ENCODE measurements at places on chromosomes 13 and 19.

DNA sequence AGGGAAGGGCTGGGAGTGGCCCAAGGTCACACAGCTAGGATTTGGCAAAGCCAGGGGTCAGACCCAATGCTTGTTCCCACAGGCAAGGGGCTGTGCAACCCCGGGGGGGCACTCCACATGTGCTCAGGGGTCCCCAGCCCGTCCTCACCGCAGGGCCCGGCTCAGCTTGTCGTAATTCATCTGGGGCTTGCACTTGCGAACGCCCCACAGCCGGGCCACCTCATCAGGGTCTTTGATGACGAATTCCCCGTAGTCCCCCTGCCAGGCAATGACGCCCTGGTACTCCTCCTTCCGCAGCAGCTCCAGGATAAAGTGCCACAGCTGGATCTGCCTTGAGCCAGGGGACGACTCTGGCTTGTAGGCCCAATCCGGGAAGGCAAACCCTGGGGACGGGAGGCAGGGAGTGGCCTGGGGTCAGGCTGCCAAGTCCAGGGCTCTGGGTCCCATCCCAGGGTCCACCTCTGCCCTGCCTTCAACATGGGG lies 4.7 kb downstream of the ERF start:
- DNase-seq, result no peak

DNA sequence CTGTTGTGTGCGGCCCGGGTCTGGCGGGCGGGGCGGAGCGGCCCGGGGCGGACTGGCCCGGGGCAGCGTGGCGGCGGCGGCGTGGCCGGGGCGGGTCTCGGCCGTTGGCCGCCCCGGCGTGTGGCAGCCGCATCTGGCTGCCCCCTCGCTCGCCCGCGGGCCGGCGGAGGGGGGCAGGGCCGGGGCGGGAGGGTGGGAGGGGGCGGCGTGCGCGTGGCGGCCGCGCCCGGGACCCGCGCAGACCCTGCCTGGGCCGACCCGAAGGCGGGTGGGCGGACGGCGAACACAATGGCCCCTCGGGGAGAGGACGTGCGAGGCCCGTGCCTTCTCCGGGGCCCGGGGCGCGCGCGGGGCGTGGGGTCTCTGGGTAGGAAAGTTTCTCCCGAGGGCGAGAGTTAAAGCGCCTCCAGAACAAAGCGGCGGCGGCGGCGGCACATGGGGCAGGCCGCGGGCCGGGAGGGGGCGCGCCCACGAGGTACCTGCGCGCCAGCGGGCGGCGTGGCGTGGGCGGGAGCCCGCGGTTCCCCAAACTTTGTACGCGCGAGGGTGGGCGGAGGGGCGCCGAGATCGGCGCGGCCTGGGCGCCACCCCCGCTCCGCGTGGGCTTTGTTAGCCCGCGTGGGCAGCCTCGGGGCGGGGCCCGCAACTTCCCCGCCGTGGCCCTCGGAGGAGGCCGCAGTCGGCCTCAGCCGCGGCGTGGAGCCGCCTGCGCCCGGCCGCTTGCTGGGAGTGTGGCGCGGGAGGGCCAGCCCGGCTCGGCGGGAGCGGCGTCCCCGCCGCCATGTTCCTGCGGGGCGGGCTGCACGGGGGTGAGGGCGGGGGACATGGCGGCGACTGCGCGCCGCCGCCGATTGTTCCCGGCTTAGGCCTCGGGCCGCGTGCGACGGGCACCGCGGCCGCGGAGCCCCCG lies 764 bp downstream of the MIR17HG start:
- DNase-seq, result peak; percentile 52

GRCh38 chr19:40524133-40524549 lies 52.5 kb upstream of the SHKBP1 start:
- DNase-seq, result no peak

DNA sequence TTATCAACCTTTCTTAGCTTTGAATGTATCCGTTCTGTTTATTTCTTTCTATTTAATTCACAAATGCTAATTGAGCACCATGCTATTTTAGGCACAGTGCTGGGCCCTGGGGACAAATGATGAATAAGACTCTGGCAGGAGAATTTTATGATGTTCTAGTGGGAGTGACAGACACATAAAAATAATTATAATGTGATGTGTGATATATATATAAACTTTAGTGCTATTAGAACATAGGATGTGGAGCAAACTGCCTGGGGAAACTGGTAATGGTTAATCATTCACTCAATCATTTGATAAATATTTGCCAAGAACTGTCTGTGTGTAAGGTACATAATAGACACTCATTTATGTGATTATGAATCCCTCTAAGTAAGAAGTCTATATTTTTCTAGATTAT lies 50.7 kb upstream of the FRY start:
- no peak for DNase-seq

DNA sequence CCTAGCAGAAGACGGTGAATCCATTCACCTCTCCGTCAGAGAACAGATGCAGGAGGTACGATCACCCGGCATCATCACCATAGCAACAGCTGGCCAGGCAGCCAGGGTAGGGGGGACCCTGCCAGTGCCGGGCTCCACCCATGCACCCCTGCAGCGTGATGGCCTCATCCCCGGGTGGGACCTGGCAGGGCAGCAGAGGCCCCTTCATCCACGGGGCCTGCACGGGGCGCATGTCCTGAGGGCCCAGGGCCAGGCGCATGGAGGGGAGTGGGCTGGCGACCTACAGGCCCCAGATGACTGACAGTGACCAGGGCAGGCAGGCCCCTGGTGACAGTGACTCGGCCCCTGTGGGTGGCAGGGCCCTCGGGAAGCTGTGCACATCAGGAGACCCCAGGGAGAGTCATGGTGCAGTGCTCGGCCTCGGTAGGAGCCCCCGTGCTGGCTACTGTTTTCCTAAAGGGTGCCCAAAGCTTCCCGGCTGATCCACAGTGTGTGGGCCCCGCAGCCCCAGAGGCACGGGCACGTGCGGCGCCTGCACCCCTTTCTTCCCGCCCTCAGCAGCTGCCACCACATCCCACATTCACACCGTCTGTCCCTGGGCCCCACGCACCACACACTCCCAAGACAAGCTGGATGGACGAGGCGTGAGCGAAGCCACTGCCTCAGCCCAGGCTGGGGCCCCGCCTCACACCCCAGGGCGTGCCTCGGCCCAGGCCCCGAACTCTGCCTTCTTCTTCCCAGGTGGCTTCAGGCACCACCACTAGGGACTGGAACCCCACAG lies 4.8 kb downstream of the RNF126 start:
- DNase-seq, result no peak
